ENCODE measurements at places on chromosomes 4 and X. TPM values are rescaled to one million over a fixed set of nuclear protein-coding genes. Genes with fewer than 3 reads are reported as not detected.

DCAF4L1 gene
- 0.48 TPM for total RNA-seq

SASH3 gene
- 16.1 TPM for total RNA-seq

ASMT gene
- total RNA-seq = 0.69 TPM

SHROOM2 gene
- 2.1 TPM for total RNA-seq

TRPC5OS gene
- not detected for total RNA-seq

GBA3 gene
- not detected for total RNA-seq

STOX2 gene
- total RNA-seq = 5.7 TPM

GRCh38 chr4:70437197-70437596 is 34.8 kb upstream of the MUC7 start:
- DNase-seq = no peak
- H3K4me1 ChIP-seq = no peaks in the 10 kb centered on the region
- no peaks in the 10 kb centered on the region for H3K36me3 ChIP-seq
- H3K27ac ChIP-seq = no peak overlapping the region
- no peaks in the 10 kb centered on the region for H3K27me3 ChIP-seq

- H3K4me3 ChIP-seq = no peak overlapping the region
- H3K27ac ChIP-seq = no peak overlapping the region
- no peaks in the 10 kb centered on the region for H3K27me3 ChIP-seq
- no peak for DNase-seq
- H3K36me3 ChIP-seq = no peaks in the 10 kb centered on the region
- H3K4me1 ChIP-seq = no peaks in the 10 kb centered on the region
Observed at GRCh38 chrX:87388381-87388780, 129.2 kb upstream of the KLHL4 start.

- no peaks in the 10 kb centered on the region for H3K27me3 ChIP-seq
- H3K36me3 ChIP-seq = no peaks in the 10 kb centered on the region
- H3K4me3 ChIP-seq = peak overlapping the region; percentile 59
- H3K4me1 ChIP-seq = no peaks in the 10 kb centered on the region
- H3K27ac ChIP-seq = peak overlapping the region; percentile 89
Observed at GRCh38 chr4:142405695-142406498, 440.2 kb downstream of the INPP4B start.

DNA sequence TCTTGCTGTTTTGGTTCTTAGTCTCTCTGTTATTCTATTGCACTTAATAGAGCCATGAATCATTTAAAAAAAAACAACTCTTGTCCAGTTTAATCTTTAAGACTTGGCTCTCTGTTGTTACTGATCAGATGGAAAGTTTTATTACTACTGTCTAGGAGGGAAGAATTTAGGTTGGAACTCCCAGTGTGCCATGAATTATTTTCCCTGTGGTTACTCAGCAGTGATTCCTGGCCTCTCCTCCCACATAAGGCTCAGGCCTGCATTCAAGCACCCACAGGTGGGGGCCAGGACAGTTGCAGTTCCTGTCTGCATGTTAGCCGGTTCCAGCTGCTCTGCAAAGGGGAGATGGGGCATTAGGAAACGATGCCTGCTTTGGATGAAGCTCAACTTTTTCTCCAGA is 29.8 kb upstream of the ESX1 start:
- DNase-seq = no peak
- no peaks in the 10 kb centered on the region for H3K36me3 ChIP-seq
- no peak overlapping the region for H3K4me3 ChIP-seq
- no peaks in the 10 kb centered on the region for H3K4me1 ChIP-seq
- no peaks in the 10 kb centered on the region for H3K27me3 ChIP-seq

- no peaks in the 10 kb centered on the region for H3K4me1 ChIP-seq
- no peak overlapping the region for H3K4me3 ChIP-seq
- no peaks in the 10 kb centered on the region for H3K36me3 ChIP-seq
- H3K27ac ChIP-seq = no peak overlapping the region
- no peaks in the 10 kb centered on the region for H3K27me3 ChIP-seq
Observed at GRCh38 chrX:70500826-70501225, 56.2 kb downstream of the DLG3 start.

GRCh38 chr4:121307445-121308327 is 73.1 kb downstream of the QRFPR start:
- no peaks in the 10 kb centered on the region for H3K27me3 ChIP-seq
- no peaks in the 10 kb centered on the region for H3K4me1 ChIP-seq
- no peaks in the 10 kb centered on the region for H3K36me3 ChIP-seq
- no peak overlapping the region for H3K4me3 ChIP-seq

DNA sequence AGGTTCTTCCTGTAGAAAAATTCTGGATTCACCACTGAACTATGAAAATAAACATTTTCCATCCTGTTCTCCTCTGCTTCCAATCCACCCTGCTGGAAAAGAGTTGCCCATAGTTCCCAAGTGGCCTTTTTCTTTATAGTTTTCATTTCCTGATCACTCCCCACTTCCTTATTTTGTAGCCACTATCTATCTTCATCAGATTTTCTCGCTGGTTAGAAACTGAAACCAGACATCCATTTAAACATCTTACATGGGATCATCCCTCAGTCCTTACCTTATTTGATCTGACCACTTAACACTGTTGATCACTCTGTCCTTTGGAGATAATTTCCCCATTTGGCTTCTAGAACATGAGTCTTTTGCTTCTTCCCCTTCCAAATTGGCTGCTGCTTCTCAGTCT is 42.2 kb upstream of the SCOC start:
- DNase-seq = no peak
- no peaks in the 10 kb centered on the region for H3K27me3 ChIP-seq
- no peaks in the 10 kb centered on the region for H3K36me3 ChIP-seq
- no peak overlapping the region for H3K4me3 ChIP-seq
- no peak overlapping the region for H3K27ac ChIP-seq

DNA sequence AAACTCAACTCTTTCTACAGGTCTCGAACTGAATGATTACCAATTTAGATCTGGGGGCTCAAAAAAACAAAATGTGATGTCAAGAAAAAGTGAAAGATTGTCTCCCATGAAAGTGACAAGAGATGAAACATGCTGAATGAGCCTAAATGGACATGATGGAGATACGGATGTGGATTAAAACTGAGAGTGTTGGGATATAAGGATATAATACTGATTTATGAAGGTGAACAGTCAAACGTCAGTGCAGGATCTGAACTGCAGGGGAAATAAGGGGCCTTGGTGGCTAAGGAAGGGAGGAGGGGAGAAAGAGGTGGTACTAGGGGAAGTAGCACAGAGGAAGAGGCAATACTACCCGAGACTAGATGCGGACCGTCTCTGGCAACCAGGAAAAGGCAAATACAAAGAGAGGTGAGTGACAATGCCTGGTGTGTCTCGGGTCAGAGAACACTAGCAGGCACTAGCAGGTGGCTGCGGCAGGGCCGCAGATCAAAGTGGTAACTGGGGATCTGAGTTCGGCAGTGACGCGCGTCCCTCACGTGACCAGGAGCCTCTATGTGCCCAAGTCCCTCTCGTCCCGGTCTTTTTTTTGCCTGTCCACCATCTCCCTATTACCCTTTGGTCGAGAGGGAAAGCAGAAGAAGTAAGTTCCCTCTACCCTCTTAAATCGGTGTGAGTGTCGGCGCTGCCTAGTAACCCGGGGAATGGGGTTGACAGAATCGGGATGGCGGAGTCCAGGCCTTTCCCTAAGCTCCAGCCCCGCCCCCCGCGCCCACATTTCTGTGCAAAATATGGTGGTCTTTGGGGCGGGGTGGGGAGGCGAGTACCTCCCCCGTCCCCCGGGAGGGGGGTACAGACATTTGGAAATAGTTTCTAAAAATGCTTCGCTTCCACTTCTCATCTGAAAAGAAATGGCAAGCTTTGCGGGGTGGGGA is at the start of gene TCEAL1:
TCEAL1 (plus strand) TSS at position 590 of the 932 bp plus-strand sequence. CDS start 942 bp downstream, outside the sequence.
- peak within 1 kb of the TSS; percentile 88 for H3K27ac ChIP-seq
- no peaks in the 10 kb centered on the region for H3K36me3 ChIP-seq
- H3K4me3 ChIP-seq = peak within 1 kb of the TSS; percentile 92
- DNase-seq = peak; percentile 88
- no peaks in the 10 kb centered on the region for H3K4me1 ChIP-seq

- no peak overlapping the region for H3K27ac ChIP-seq
- no peak for DNase-seq
- no peak overlapping the region for H3K4me3 ChIP-seq
- no peaks in the 10 kb centered on the region for H3K4me1 ChIP-seq
- H3K36me3 ChIP-seq = no peaks in the 10 kb centered on the region
- no peaks in the 10 kb centered on the region for H3K27me3 ChIP-seq
Observed at GRCh38 chr4:132839070-132839469, 310.0 kb upstream of the PCDH10 start.

DNA sequence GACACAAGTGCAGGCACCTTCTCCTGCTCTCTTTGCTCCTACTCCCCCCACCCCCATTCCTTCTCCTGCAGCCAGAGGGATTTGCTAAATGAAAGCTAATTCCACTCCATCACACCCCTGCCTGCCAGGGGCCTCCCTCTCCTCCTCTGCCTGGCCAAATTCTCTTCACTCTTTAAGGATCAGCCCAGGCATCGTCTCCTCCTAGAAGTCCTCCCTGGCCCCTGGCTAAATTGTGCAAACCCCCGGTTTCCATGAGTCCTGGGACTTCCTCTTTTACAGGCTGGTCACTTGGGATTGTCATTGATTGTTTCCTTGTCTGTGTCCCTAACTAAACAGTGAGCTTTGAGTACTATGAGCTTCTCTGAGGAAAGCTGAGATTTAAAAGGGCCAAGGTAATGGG is 8.7 kb upstream of the ABLIM2 start:
- H3K27ac ChIP-seq = no peak overlapping the region
- H3K4me3 ChIP-seq = no peak overlapping the region
- DNase-seq = peak; percentile 67
- no peaks in the 10 kb centered on the region for H3K27me3 ChIP-seq
- H3K4me1 ChIP-seq = no peaks in the 10 kb centered on the region

DNA sequence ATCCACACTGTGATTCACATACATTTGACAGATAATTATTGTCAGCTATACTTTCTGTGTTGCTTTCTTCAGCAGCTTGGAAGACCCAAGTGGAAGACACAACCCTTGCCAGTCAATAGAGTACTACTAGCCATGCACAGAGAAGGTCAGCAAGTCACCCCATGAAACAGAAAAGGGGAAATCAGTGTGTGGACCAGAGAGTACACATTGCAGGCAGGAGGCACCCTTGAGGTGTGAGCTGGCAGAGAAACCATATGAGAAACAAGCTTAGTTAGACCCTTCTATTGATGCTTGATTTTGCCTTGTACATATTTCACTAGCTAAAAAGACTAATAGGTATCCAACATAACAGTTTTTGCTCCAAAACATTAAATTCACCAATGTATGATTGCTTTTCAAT is 99.5 kb downstream of the NLGN4X start:
- DNase-seq = no peak
- H3K36me3 ChIP-seq = no peaks in the 10 kb centered on the region
- H3K4me1 ChIP-seq = no peaks in the 10 kb centered on the region

- H3K4me1 ChIP-seq = no peaks in the 10 kb centered on the region
- H3K4me3 ChIP-seq = no peak overlapping the region
Observed at GRCh38 chr4:628311-628741, 3.0 kb downstream of the PDE6B start.

DNA sequence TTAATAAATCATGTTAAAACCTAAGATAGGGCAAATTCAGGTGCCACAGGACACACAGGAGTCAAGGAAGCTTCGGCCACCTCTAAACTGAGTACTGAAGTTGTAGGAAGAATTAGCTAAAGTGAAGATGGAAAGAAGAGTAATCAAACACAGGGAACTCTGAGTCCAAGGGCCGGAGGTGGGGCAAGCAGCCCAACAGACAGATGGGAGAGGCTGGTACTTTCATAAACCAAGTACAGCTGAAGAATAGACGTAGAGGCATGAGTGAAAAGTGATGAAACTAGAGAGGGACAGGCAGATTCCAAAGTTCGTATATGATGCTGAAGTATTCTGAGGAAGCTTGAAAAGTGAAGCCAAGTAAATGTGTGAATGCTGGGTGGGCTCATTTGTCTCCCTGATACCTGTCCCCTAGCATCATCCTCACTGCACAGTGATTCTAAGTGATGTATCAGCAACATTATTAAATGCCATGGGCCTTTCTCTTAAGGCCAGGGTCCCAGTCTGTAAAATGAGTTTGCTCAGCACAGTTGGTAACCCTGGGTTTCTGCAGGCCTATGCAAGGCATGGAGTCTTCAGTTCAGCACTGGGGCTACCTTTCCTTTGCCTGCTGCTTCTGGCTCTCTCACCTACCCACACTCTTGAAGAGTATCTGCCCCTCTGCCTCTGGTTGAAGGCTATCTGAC is 203.3 kb downstream of the NR3C2 start:
- H3K36me3 ChIP-seq = no peaks in the 10 kb centered on the region
- no peak overlapping the region for H3K4me3 ChIP-seq
- DNase-seq = no peak

DNA sequence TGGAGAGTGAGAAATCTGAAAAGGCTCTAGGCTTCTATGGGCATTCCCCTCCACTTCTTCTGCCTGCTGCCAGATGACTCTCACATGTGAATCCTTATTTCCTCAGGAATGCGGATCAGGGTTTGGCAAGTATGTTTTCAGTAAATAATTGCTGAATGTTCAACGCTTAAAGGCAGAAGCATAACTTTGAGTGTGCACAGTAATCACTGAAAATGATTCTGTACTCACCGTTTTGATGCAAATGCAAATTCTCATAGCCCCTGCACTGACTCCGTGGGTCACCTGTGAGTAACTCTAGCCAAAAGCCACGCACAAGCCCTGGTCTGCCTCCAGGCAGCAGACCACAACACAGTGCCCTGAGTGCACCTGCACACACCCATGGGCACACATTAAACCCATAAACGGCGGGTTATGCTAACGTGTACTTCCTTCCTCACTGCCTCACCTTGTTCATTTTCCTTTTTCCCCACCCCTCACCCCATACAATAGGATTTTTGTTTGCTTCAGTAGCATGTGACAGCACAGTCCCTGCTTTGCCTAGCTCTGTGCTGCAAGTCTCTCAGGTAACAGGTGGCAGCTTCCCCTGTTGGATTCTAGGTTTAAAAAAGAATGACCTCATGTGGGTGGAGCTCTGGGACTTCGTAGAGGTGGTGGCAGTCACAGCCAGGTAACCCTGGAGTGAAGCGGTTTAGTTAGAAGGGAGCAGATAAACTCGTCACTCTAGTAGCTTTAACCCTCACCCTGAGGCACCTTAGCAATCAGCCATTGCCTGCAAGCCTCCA is at the start of gene ARHGEF38:
ARHGEF38 (plus strand) TSS at position 656 of the 782 bp plus-strand sequence. CDS start 146 bp downstream, outside the sequence.
- H3K27ac ChIP-seq = no peak within 1 kb of the TSS
- no peak for DNase-seq
- no peaks in the 10 kb centered on the region for H3K27me3 ChIP-seq
- H3K36me3 ChIP-seq = no peaks in the 10 kb centered on the region
- H3K4me3 ChIP-seq = no peak within 1 kb of the TSS
- H3K4me1 ChIP-seq = no peaks in the 10 kb centered on the region

GRCh38 chr4:31755751-31756150 is 1035.6 kb downstream of the PCDH7 start:
- no peak overlapping the region for H3K4me3 ChIP-seq
- H3K27ac ChIP-seq = no peak overlapping the region

GRCh38 chr4:78325271-78326157 is 226.1 kb upstream of the ANXA3 start:
- no peak overlapping the region for H3K27ac ChIP-seq
- no peaks in the 10 kb centered on the region for H3K36me3 ChIP-seq
- H3K4me3 ChIP-seq = no peak overlapping the region
- no peaks in the 10 kb centered on the region for H3K4me1 ChIP-seq
- H3K27me3 ChIP-seq = no peaks in the 10 kb centered on the region

GRCh38 chr4:72505314-72505744 is 63.7 kb downstream of the ADAMTS3 start:
- DNase-seq = no peak
- no peak overlapping the region for H3K27ac ChIP-seq
- no peaks in the 10 kb centered on the region for H3K27me3 ChIP-seq
- no peak overlapping the region for H3K4me3 ChIP-seq
- no peaks in the 10 kb centered on the region for H3K4me1 ChIP-seq
